ENCODE measurements at places on chromosomes 1 and 21.

DNA sequence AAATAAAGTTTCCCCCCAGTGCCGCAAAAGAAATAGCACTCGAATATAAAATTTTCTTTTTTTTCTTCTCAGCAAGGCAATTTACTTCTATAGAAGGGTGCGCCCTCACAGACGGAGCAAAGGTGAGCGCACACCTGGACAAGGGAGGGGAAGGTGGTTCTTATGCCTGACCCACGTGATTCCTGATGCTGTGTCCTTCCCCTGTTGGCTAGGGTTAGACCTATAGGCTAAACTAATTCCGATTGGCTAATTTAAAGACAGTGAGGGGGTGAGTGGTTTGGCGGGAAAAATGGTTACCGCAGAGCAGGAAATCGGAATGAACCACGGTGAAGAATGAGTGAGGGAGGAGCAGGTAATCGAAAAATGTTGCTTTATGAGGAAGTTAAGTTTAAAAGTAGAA is 607 bp upstream of the FAAH start:
- no peak for DNase-seq

GRCh38 chr21:31130821-31131220 is 92.5 kb upstream of the KRTAP19-8 start:
- no peak for DNase-seq

GRCh38 chr21:45377325-45377709 is 27.6 kb upstream of the COL18A1 start:
- no peak for DNase-seq

DNA sequence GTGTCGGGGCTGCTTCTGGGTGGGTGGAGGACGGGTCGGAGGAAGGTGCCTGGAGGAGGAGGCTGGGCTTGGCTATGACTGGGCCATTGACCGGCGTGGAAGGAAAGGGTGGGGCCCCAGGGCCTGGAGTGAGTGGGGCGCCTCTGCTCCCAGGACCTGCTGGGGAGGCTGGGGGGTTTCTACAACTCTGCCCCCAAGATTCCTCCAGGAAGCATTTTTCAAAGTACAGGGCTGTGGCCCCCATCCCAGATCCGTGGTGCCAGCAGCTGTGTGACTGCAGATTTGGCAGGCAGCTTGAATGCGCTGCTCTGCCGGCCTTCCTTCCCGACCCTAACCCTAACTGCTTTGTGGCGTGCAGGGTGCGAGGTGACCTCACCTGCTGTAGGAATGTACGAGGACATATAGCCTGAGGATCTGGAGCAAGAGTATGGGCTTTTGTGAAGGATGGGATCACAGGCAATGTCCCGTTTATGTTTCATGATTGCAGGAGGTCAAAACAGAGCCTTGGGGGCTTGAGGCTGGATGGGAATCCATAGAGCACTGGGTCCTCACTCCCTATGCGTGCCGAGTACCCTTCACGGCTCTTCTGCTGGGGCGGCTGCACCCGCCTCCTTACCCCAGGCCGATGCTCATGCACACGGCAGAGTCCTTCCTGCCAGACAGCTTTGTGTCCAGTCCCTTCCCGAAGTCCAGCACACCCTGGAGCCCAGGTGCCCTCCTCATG is 24.7 kb downstream of the TRPM2 start:
- no peak for DNase-seq

DNA sequence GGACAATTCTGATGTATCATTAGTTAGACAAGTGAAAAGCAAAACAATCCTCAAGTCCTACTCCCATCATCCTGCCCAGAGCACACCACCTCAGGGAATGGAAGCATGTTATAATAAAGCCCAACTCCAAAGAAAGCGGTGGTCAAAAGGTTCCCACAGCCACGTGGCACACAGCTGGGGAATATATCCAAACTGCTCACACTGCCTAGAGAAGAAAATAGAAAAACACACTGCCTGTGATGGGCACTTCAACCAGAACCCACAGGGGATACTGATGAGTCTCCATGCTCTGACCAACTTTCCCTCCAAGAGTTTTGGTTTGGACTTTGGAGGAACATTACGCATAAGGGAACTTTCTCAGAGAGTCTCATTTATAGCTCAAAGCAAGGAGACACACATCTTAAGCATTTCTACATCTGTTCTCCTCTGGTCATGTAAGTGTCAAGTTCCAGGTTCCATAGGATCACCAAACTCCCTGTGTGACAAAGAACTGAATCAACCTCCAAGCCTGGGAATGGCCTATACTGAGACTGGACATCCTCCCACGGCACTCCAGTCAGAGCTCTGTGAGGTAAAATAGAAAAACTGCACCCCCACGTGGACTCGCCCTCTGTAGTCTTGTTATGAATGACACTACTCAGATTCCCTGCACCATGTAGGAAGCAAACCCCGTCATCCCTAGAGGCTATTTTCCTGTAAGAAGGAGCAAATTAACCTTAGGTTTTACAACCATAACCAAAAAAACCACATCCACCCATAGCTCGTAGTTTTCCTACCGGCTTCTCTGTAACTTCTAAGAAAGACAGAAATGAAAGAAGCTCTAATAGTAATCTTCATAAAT is 12.2 kb downstream of the DSTYK start:
- DNase-seq, result no peak

- no peak for DNase-seq
Observed at GRCh38 chr1:24322470-24323177, 3.5 kb downstream of the GRHL3 start.

GRCh38 chr1:154760469-154760933 is 109.6 kb downstream of the KCNN3 start:
- peak; percentile 74 for DNase-seq

DNA sequence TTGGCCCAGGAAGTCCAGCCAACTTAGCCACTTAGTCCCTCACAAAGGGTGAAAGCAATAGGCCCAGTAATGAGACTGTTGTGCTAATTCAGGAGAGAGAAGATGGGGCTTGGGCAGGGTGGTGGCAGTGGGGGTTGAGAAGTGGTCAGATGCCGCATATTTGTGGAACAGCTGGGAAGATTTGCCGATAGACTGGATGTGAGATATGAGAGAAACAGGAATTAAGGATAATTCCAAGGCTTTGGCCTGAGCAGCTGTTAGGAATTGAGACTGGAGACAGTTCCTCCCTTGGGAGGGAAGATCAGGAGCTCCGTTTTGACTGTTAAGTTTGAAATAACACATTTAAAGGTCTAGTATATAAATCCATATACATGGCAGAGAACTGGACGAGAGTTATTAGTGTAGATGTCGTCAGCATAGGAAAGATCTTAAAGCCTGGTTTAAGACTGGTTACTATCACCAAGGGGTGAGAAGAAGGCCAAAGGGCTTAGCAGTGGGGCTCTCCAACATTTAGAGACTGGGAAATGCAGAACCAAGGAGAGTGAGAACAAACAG is 323.7 kb upstream of the FAM78B start:
- no peak for DNase-seq

DNA sequence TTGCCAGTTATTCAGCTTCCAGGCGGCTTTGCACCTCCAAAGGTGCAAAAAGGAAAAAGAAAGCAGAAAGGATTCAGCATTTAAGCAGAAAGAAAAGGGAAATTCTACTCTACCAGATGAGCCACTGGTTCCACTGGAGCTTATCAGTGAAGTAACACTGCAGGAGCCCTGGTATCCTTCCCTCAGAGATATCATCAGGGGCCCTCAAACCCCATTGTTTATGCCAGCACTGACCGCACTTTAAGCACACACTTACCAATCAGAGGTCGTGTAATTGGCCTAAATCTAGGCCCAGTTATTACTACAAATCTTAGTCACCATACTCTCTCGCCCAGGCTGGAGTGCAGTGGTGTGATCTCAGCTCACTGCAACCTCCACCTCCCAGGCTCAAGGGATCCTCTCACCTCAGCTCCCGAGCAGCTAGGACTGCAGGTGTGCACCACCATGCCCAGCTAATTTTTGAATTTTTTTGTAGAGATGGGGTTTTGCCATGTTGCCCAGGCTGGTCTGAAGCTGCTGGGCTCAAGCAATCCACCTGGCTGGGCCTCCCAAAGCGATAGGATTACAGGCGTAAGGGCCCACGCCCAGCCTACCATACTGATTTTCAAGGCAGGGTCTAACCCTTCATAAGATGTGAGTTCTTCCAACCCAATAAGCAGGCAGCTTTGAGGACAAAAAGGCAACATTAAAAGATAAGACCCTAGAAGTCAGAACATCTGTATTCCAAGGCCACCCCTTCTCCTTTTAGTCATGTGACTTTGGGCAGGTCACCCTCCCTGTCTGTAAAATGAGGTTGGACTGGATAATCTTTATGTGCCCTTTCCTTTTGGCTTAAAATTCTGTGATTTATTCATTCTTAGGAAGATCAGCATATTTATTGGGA is 125.3 kb downstream of the SYT2 start:
- DNase-seq, result no peak

- DNase-seq, result no peak
Observed at GRCh38 chr1:89041119-89041641, 18.5 kb upstream of the GBP3 start.

- no peak for DNase-seq
Observed at GRCh38 chr1:97013941-97014340, 292.4 kb downstream of the PTBP2 start.

DNA sequence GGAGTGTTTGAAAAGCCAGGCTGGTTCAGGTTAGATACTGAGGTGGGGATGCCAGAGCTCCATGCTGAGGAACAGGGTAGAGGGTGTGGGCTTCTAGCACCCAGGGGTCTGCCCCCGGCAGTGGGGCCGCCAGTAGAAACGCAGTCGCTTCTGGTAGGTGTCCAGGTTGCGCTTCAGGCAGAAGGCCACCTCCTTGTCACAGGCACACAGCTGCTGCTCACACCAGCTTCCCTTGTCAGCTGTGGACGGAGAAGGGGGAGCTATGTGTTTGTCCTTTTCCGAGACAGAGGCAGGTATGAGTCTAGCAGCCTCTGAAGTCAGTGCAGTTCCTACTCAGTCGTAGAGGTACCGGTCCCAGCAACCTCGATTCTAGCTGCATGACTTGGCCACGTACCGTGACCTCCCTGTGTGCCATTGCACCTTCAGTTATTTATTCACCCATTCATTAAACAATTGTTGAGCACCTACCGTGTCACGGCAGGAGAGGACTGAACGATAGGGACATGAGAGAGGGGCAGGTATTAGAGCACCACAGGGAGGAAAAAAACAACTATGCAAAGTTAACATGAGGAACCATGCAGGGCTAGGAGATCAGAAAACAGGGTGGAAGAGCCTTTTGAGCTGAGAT is 5.2 kb downstream of the PLA2G2D start:
- no peak for DNase-seq

- no peak for DNase-seq
Observed at GRCh38 chr1:10857687-10858086, 61.2 kb upstream of the CASZ1 start.

DNA sequence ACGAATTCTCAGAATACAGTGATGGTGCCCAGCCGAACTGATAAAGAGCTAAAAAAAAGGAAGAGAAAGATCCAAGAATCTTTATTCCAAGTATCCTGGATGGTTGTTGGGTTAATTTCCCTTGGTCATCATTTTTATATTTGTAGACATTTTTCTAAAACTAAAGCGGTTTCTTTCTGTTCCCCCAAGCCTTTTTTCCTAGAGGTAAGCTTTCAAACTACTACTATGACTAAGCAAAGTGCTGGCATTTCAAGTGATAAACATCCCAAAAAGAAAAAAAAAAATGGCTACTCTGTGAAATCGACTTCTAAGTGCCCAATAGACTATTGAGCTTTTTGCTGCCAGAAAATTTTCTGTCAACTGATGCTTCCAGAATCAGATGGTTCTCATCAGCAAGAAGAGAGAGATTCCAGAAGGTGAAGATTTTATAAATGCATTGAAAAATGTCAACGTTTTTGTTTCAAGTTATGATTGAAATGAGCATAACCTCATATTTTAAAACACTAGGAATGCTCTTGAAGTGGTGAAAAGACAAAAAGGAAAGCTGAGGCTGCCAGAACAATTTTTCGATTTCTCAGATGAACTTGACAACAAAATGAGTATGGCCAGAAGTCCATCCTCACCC is 96.1 kb upstream of the ZC3H11B start:
- no peak for DNase-seq

- DNase-seq, result no peak
Observed at GRCh38 chr1:103084181-103084580, 24.1 kb downstream of the COL11A1 start.

DNA sequence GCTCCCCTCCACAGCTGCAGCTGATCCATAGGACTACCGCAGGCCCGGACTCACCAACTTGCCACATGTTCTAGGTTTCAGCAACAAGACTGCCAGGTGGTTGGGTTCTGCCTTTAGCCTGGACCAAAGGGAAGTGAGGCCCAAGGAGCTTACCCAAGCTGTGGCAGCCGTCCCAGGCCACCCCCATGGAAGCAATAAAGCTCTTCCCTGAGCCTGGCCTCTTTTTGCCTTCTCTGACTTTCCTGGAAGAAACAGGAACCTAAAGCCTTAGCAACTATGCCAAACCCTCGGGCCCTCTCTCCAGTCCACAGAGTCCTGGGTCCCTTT is 2.7 kb upstream of the ARTN start:
- DNase-seq, result no peak

GRCh38 chr1:3903141-3904005 is 3.3 kb upstream of the C1orf174 start:
- DNase-seq, result no peak

DNA sequence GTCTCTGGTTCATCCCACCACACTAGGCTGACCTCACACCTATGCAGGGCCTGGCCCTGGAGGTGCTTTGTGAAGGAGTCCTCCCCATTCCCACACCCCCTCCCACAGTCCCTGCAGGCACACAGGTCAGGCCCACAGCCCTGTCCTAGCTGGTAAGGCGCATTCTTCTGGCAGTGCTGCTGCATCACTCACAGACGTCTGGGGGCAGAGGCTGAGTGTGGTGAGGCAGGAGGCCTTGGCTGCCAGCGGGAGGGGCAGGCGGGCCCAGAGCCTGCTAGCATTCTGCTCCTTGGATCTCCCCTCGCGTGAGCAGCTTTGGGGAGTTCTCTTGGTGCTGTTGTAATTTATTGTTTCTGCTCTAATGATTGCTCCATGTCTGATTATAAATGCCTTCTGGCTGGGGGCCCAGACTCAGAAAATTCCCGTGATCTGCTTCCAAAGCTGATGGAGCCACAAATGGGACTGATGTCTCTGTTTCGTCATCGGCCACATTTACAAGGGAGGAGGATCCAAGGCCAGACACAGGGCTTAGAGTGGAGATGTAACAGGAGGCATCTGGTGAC is 62.9 kb downstream of the TRABD2B start:
- DNase-seq, result no peak

- DNase-seq, result no peak
Observed at GRCh38 chr1:237140986-237141385, 99.0 kb downstream of the RYR2 start.

- no peak for DNase-seq
Observed at GRCh38 chr1:43549921-43550597, 19.4 kb downstream of the PTPRF start.

Data from stimulated activated CD8-positive, alpha-beta memory T cell treated with anti-CD3 and anti-CD28 coated beads, Interleukin-15, amount 100 ng/mL, for 24 hours (primary cell).